ENCODE measurements at places on chromosomes 7 and 10.

DNA sequence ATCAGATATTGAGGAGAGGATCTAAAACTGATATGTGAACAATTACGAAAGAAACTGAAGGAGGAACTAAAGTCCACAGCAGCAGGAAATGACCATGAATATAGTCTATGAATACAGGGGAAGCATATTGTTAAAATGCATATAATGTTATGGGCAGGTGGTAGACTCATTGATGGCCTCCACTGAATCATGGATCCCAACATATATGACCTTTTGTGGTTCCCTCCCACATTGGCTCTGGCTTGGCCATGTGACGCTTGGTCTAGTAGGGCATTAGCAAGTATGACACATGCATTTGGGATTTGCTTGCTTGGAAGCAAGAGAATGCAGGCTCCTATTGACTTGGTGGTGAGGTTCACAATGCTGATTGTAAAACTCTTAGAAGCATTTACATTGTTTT, 55.2 kb upstream of the RAB18 start:
- DNase-seq: no peak

DNA sequence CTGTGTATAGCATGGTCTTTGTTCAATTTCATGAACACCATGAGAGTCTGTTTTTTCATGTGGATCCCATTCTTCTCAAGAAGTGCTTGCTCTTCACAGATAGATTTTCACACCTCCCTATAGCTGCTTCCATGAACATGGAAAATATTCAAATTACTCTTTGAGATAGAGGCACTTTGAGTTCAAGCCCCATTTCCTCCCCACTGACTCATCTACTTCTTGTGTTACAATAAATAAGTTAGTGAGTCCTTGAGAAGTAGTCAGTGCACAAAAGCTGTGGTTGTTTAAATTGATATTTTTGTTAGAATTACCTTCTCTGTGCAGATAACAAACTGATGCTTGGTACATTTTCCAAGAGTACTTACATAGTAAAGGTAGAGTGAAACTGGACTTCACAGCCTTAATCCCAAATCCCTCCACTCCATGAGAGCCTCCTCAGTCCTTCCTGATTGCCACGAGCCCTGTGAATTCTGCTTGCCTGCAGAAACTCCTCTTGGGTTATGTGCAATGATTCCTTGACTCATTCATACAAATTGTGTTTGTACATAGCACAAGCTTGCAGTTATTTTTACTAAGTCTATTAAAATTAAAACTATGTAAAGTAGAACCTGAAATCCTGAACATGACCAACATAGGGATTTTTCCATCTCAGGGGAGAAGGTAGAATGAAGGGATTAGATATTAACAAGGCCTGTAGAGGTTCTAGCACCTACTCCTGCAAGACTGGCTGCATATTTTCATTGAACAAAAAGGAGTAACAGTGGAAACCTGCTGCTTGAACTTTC, 496.2 kb downstream of the TNS3 start:
- DNase-seq: no peak

DNA sequence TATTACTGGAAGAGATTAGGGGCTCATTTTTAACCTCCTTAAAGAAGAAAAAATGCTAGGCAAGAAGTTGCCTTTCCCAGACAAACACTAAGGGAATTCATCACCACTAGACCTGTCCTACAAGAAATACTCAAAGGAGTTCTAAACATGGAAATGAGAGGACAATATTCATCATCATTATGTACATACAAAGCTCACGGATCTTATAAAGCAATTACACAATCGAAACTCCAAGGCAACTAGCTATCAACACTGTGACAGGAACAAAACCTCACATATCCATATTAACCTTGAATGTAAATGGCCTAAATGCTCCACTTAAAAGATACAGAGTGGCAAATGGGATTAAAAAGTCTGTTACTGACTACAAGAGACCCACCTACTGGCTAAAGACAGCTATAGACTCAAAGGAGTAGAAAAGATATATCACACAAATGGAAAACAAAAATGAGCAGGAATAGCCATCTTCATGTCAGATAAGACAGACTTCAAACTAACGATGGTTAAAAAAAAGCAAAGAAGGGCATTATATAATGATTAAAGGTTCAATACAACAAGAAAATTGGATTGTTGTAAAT, 246.6 kb downstream of the ADRA2A start:
- DNase-seq: no peak

DNA sequence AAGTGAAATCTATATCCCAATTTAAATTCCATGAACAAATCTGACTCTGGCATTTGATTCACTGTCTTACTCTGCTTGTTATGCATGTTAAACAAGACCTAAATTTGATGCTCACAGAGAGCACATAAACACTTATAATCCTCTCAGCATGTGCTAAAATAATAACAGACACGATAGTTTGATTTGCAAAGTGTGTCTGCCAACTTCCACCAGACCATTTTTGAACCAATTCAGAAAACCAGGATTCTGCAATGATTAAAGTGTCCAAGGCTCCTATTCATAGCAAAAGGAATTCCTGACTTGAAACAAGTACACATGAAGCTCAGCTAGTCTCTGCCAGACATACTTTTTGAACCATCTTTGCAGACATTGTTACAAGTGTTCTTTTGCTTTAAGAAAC, 11.2 kb downstream of the RBM20 start:
- no peak for DNase-seq

DNA sequence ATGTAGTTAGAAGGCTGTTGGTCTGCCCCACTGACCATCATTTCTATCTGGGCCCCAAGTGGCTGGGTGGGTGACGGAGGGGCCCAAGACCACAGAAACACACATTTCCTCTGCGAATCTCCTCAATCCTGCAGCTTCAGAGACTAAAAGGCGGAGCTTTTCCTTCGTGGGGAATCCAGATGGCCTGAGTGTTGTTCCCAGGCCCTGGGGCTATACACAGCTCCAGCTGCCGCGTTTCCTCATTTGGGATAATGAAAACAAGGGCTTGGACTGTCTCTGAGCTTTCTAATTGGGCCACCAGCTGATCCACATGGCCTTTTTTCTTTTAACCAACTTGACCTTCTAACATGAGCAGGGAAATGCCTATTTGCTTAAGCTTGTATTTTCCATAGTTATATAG, 339.9 kb downstream of the CXCL12 start:
- DNase-seq: no peak

DNA sequence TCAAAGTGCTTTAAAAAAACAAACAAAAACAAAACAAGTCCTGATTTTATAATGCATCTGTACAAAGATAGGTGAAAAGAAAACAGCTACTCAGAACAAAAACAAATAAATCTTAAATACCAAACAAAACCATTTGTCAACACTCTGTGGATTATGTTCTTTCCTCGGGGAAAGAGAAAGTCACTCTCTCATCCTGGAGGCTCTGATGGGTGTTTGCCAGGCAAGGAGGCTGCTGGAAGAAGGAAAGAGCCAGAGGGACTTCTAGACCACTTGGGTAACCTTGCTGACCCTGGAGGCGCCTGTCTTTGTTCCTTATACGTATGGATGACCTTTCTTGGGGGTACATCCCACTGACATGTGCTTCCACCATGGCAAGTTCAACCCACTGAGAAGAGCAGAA, 92.8 kb downstream of the ZRANB1 start:
- no peak for DNase-seq

- DNase-seq: no peak
Measured at GRCh38 chr10:46544989-46545791, 11.3 kb downstream of the GPRIN2 start.

DNA sequence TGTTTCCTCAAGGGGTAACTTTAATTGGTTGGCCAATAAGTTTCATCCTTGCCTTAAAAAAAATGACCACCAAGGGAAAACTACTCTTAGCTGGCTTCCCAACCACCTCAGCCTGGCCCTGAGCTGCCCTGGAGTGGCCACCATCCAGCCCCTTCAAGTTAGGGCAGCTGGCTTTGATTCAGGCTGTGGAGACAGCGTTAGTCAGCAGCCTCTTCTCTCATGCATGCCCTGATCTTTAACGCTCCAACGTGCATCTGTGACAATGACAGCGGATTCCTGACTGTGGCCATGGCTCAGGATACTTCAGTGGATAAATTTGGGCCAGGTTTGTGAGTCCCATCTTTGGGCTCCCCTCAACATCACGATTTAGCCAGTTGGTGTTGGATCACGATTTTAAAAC, 111.6 kb downstream of the RBM20 start:
- no peak for DNase-seq

DNA sequence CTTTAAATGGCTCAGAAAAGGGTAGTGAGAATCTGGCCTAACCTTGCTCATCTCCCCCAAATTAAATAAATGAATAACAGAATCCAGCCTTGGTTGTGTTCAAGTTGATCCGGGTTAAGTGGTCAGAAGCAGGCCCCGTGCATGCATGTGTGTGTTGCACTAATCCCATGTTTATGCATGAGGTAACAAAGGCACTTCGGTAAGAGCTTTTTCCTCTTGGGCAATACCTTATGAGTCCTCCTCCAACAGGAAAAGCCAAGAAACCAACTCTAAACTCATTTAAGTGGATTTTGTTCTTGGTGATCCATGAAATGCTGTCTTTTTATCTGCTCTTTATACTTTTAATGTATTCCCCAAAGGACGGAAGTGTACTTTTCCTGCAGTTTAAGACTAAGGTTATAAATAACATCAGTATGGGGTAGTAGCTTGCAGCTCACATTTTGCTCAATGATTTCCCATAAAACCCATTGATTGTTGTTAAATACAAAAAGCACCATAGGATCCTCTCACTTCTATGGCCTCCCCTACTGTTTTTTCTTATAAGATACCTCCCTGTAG, 104.9 kb upstream of the YAE1 start:
- DNase-seq: no peak

All from NCI-H187 treated with DMSO at 0.1 percent for 48 hours (cell line).